ENCODE measurements at places on chromosomes 6 and 20.

GRCh38 chr20:20593447-20594170 is 118.8 kb downstream of the RALGAPA2 start:
- DNase-seq: peak; percentile 36

DNA sequence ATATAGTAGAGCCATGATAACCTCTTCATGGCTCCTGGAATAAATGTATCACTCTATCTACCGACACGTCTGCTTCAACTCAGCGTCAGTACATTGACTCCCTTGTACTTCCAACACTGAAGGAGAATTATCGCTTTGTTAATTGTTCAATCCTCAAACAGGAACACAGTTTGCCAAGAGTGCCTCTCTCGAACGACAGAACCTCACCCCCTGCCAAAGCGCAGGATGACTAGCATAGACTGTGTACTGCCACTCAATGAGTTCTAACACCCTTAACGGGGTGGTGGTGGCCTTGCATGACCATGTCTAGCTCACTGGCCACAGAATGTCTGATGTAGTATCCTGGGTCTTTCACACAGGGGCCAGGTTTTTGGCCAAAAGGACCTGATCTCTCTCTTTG is 81.4 kb upstream of the HEY2 start:
- no peak for DNase-seq

DNA sequence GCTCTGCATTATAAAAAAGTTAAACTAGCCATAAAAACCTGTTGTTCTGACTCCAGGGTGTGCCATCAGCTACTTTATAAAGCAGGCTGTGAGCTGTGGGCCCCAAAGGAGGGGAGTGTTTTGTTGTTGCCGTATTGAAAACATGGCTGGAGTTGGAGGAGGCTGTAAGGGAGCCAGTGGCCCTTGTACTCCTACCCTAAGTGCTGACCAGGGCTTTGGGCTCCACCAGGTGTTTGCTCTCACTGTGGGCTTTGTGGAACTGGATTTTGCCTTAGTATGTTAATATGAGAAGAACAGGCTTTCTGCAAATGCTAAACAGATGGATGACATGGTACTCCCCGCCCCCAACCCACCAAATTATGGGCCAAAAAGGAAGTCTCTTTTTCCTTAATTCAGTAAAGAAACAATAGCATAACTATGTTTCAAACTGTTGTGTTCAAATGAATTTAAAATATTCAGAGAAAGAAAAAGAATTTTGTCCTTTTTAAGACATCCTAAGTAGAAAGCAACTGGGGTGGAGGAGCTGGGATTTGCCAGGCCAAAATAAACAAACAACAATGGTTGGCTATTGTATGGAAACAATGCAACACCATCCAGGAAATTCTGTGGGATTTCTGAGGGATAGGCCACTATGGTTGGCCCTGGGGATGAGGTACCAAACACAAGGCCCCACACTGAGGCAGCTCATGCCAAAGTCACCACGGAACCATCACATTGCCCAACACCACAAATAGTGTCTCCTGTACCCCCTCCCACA is 63.3 kb downstream of the PLCG1 start:
- no peak for DNase-seq

DNA sequence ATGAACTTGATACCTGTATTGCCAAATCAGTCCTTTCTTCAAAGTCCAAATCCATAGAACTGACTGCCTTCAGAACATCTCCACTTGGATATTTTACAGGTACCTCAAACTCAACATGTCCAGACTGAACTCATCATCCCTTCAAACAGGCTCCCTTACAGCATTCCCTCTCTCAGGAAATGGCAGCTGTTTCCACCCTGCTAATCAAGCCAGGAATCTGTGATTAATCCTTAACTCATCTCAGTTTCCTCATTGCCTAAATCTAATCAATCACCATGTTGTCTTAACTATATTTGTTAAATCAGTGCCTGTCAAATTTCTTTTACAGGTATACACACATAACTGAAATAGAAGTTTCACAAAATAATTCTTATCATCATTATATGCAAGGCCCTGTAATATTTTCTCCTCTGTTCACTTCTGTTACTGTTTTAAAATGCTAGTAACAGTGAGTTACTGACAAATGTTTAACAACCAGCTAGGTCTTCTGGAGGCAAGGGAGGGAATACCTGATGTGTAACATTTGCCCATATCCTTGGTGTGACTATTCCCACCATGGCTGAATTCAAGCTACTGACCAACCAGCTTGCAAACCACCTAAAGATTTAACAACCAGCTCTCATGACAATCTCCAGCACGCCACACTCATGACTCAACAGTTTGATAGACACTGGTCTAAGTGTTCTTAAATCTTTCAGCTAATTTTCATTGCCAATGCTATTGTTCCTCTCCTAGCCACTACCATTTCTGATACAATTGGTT is 124.9 kb downstream of the ADAT2 start:
- DNase-seq: no peak

GRCh38 chr6:116102873-116103272 is 2.2 kb downstream of the NT5DC1 start:
- no peak for DNase-seq

DNA sequence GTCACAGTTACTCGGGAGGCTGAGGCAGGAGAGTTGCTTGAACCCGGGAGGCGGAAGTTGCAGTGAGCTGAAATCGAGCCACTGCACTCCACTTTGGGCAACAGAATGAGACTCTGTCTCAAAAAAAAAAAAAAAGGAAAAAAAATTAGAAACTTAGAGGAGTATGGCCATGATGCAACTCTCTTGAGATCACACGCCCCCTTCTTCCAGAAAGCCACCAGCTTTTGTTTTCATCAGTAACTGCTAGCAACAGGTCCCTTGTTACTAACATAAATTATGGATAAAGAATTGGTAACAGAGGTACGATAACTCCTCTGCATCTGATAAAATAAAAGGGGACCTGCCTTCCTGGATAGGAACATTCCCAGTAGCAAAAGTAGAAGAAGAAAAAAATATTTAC is 308.2 kb downstream of the CD83 start:
- DNase-seq: no peak

GRCh38 chr20:63588641-63589041 is 14.6 kb upstream of the HELZ2 start:
- DNase-seq: no peak

Data from AG04450 (cell line).